ENCODE measurements at places on chromosomes 3 and 15. TPM values are rescaled to one million over a fixed set of nuclear protein-coding genes. Genes with fewer than 3 reads are reported as not detected.

Gene PLSCR5
- total RNA-seq = not detected

Gene FAM174B
- total RNA-seq = 12.1 TPM

- no peak for DNase-seq
Measured at GRCh38 chr3:41167722-41168497, 31.4 kb upstream of the CTNNB1 start.

DNA sequence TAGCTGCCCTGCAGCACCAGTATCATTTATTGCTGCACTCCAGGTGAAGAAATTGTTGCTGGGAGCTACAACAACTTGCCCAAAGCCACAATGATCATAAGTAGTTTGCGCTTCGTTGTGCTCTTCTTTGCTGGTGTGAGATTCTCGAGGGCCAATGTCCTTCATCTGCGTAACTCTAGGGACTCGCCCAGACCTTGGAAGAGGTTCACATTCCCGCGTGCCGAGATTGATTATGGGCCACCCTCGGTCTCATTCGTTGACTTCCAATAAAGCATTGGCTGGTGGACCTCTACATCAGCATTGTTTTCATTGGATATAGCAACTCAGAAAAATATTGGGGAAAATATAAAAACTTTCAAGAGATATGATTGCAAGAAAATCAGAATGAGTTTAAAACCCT lies 423 bp upstream of the PHLDB2 start:
- no peak for DNase-seq

DNA sequence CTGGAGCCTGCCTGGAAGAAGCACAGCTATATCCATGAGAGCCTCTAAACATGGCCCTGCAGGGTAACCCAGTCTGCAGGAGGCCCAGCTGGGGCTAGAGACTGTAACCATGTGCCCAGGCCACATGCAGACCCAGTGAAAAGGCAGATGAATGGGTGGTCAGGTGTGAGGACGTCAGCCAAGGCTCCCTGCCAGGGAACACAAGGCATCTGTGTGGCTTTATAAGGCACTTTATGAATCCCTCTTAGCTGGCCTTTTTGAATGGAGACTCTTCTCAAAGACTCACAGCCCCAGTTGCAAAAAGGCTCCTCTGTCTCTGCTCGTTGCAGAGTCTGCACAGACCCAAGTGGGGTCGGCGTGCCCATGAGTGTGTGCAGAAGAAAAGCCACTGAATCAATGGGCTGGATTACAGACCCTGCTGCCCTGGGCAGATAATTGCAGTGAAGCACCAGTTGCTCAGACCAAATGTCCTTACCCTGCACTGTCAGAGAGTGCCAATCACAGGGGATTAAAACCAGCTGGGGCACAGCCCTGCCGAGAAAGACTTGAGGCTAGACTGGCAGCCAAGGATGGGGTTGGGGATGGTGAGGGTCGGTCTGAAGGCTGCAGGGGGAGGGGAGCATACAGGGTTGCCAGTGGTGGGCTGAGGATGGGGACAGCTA lies 154.2 kb downstream of the RAB11A start:
- DNase-seq = no peak

- no peak for DNase-seq
Measured at GRCh38 chr3:140088513-140088912, 153.5 kb downstream of the CLSTN2 start.

All from heart left ventricle (tissue), 16 donors.